ENCODE measurements at places on chromosomes 2 and 18.

GRCh38 chr18:48605408-48605845 lies 66.6 kb downstream of the CTIF start:
- peak; percentile 83 for DNase-seq

GRCh38 chr18:13999231-13999630 lies 83.9 kb upstream of the MC2R start:
- no peak for DNase-seq

DNA sequence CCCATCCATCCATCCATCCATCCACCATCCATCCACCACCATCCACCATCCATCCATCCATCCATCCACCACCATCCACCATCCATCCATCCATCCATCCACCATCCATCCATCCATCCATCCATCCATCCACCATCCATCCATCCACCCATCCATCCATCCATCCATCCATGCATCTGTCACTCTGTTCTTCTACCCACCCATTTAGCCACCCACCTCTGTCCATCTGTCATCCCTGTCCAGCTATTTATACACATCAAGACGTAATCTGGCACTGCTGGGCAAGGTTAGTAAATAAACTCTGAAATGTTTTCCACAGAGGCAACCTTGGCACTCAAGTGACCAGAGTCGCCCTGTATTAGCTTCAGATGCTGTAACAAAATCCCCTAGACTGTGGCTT lies 120.9 kb downstream of the RTP5 start:
- DNase-seq, result no peak

GRCh38 chr2:29921560-29921915 lies at the start of gene ALK:
Gene ALK (minus strand): TSS chr2:29921586. CDS start chr2:29920659, 927 bp downstream.
- DNase-seq, result peak; percentile 89

- DNase-seq, result no peak
Observed at GRCh38 chr2:46180189-46180588, 117.0 kb upstream of the EPAS1 start.

DNA sequence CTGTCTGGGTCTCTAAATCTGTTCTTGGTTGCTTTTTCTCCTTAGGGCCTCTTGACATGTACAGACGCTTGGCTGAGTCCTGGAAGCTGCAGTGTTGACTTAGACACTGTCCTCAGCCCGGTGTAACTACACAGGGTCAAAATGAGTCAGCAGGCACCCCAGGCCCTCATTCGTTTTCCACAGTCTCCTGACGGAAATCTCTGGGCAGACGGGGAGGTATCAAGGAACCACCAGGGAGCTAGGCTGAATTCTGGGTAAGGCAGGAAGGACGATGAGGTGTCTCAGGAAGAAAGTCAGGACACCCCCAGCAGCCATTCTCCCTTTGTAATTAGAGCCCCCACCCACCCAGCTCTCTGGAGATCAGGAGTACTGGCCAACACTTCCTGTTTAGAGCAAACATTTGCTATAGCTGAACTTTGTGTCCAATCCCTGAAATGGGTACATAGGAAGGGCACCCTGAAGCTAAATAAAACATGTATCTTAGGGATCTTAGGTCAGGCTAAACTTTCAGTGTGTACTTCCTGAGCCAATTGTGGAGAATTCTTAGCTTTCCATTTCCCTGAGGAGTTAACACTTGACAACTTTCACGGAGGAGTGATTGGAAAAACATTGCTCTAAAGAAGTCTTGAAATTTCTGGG lies 23.9 kb upstream of the EPAS1 start:
- DNase-seq, result no peak

GRCh38 chr2:123540291-123540690 lies 484.8 kb upstream of the CNTNAP5 start:
- DNase-seq, result no peak

DNA sequence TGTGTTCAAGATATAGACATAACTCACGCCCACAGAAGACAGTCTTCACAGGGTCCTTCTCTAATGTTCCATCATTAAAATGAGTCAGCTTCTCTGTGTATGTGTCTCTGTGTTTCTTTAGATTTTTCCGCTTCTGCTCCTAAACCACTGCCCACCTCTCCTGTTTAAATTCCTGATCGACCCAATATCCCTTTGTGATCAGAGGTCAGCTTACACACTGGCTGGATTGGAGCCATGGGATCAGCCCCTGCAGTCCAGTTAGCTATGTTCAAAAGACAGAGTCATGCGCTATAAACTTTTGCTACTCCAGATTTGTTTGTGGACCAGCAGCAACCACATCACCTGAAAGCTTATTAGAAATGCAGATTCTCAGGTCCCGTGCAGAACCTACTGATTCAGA lies 229.2 kb downstream of the C1D start:
- no peak for DNase-seq

GRCh38 chr18:31648966-31649429 lies 35.4 kb downstream of the B4GALT6 start:
- no peak for DNase-seq

DNA sequence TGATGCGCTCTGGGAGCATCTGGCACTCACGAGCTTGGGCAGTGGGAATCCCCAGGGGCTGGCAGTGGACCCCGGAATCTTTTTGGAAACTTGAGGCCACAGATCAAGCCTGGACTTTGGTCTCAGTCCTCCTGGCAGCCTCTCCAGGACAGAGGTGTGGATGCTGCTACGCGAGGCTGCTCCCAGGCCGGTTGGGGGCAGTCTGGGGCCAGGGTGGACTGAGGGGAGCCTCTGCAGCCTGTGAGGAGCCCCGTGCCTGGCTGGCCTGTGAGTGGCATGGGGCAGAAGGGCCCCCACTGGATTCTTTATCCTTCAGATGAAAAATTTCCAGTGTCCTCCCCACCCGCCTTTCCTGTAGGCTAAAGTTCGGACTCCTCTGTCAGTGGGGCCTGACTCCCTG lies 12.7 kb upstream of the DES start:
- DNase-seq, result no peak

DNA sequence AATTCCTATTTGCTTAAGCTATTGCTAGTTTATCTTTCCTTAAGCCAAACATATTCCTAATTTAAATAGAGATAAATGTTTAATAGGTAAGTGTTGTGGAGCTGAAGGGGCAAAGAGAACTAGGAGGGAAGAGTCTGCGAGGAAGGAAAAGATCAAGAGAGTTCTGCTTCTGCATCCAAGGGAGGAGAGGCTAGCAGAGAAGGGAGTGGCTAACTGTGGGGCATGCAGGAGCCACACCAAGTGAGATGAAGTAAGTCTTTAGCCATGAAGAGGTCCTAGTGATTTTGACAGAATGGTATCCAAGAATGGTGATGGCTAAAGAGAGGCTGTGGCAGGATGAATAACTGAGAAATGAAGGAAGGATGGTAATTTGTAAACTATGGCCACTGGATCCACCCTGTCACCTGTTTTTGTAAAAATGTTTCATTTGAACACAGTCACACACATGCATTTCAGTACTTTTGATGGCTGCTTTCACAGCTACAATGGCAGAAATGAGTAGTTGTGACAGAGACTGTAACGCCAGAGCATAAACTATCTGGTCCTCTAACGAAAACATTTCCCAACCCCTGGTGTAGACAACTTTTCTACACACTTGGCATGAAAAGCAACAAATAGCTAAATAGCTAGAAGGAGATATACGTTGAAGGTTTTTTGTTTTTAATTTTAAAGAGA lies 15.6 kb downstream of the TPGS2 start:
- DNase-seq, result no peak

- no peak for DNase-seq
Observed at GRCh38 chr2:198905881-198906612, 551.7 kb downstream of the SATB2 start.

GRCh38 chr2:208249296-208249695 lies 5.6 kb downstream of the IDH1 start:
- DNase-seq, result no peak

DNA sequence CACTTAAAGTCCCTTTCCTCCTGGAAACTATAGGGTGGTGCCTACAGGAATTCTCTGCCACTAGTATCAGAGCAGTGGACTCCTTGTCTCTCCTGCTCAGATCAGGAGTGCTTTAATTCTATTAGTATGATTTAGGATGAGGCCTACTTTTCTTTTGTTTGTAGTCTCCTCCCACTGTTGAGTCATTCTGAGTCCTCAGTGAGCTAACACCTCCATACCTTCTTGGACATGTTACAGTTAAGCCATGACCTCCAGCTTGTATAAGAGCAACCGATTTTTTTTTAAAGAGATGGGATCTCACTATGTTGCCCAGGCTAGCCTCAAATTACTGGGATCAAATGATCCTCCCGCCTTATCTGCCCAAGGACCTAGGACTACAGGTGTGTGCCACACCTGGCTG lies 48.7 kb upstream of the OTOF start:
- no peak for DNase-seq

DNA sequence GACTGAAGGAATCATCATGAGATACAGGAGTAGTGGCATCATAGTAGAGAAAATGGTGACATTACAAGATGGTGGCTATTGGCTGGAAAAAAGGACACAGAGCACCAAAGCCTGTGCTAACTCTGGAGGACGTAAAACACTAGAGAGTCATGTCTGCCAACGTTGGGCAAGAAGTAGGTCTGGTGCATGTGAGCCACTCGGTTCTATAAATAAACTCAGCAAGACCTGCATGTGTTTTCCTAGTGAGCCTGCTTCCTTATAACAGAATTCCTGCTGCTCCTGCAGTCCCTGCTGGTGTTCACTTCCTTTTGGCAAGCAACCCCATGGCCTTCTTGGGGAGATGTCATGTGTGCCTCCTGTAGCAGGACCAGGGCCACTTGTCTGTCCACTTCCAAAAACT lies 325.2 kb downstream of the OSR1 start:
- no peak for DNase-seq

DNA sequence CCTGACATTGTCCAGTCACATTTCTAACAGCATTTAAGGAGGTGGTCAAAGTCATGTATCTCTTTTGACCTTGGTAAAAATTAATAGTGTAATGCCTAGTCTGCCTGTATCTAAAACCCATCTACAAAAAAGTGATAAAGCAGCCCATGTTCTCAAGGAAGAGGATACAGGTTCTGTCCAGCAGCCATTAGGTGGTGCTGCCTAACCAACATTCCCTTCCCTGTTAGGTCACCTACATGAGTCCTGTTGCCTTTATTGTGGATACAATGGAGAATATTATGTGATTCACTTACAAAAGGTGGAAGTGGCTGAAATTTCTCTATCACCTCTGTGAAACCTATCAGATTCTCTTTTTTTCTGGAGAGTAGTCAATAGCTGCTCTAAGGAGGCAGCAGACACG lies 52.5 kb downstream of the AQP4 start:
- DNase-seq, result peak; percentile 42

DNA sequence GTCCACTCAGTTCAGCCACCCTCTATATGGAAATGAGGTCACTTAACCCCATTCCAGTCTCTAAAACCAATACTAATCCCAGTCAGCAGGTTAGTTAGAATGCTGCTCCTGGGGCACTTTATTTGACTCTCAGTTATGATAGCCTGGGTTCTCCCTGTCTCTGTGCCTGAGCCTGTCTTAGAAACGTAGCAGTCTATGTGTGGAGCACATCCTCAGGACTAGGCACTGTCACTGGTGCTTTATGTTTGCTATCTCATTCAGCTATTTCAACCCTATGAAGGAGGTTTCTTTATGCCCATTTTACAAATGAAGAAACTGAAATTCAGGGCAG lies 152.5 kb upstream of the PKDCC start:
- DNase-seq, result no peak

DNA sequence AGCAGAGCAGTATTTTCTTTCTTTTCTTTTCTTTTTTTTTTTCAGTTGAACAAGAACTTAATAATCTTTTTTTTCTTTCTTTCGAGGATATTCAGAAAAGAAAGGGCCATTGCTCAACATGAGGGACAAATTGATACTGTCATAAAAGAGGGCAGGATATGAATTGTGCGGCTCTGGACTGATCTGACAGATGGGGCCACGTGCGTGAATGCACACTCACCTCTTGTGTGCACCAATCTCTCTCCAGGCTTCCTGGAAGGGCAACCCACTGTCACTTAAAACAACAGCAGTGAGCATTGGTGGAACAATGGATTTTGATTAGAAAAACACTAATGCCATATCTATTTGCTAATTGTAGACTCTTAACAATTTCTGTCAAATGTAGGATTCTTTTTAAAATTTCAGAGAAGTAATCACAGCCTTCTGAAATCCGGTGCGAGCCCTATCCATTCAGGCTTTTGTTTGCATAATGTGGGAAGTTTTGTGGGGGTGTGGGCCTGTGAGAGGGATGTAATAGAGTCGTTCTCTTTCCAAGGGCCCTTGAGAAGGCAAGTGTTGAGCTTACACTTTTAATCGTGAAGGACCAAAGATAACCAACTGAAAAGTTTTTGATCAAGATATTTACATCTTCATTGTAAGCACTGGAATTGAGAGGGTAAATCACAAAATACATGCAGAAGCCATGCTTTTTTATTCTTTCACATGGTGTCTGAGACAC lies 298.8 kb downstream of the SP3 start:
- DNase-seq, result no peak

GRCh38 chr18:55990186-55990585 lies 402.2 kb upstream of the TCF4 start:
- no peak for DNase-seq

GRCh38 chr2:212245880-212246279 lies 292.7 kb downstream of the ERBB4 start:
- DNase-seq, result no peak

GRCh38 chr2:16475986-16476567 lies 189.6 kb downstream of the CYRIA start:
- DNase-seq, result no peak

DNA sequence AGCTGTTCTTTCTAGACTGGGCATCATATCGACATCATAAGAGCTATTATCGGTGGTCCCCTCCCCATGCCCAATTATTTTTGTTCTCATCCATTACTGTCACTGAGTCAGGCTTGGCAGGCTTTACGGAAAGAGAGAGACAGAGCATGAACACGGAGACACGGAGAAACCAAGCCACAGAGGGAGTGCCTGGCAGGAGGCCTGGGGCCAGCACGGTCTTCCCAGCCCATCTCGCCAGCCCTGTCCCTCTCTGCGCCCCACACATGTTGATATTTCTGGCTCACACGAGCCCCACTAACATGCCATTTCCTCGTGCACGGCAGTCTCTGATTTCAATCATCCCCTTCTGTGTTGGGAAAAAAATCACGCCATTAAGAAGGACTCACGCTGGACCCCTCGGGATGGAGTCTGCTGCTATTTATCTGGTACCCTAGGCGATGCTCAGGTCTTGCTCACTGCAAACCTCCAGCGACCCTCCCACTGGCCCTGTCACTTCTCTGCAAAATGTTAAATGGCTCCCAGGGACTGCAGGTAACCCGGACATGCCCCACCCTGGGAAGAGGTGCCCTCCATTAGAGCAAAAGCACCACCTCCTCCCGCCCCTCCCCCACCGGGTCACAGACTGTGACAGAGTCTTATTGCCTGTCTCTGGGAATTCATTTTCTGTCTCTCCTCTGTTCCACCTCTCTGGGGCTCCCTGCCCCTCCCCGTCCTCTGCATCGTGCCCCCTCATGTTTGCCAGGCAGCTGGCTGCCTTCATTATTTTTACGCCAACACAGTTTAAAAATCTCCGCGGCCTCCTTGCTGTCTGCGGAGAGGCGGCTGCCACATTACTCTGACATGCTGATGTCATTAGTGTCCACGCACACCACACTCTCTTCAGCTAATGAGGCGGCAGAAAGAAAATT lies 40.1 kb upstream of the GBX2 start:
- no peak for DNase-seq

- no peak for DNase-seq
Observed at GRCh38 chr2:12819103-12819475, 102.4 kb downstream of the TRIB2 start.

Data from NCI-H1417 treated with DMSO at 0.1 percent for 48 hours (cell line).